ENCODE measurements at places on chromosomes 16 and 17.

DNA sequence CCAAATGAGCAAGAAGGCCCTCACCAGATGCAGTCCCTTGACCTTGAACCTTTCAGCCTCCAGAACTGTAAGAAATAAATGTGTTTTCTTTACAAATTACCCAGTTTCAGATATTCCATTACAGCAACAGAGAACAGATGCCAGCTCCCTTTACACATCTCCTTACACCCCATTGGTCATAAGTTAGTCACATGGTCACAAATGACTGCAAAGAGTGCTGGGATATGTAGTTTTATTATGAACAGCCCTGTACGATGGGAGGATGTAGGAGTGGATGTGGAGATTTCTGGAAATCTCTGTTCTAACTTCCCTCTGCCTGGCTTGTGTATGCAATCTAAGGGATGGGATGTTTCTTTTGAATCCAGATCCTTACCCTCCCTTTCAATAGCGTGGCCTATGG lies 13.3 kb upstream of the RPL38 start:
- no peak for DNase-seq

DNA sequence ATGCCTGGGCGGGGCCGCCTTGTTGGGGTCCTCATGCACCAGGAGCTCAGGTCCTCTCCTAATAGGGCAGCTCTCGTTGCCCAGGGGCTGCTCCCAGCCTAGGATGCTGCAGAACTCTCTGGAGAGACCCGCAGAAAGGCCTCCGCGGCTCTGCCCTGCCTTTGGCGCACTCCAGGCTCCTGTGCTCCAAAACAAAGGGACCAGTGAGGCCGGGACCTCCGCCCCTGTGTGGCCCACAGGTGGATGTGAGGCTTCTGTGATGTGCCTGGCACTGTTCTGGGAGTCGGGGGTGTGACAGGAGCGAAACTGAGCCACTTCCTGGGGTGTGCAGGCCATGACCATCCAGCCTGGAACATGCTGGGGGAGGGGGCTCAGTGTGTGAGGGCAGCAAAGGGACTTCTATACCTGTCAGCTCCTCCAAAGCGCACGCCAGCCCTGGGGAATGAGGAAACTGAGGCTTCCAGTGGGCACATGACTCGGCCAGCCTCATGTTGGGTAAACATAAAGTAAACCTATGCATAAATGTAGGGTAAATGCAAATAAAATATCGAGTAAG lies 153.2 kb downstream of the IRF8 start:
- DNase-seq, result no peak

GRCh38 chr16:29736764-29737163 lies 9.0 kb downstream of the C16orf54 start:
- no peak for DNase-seq

DNA sequence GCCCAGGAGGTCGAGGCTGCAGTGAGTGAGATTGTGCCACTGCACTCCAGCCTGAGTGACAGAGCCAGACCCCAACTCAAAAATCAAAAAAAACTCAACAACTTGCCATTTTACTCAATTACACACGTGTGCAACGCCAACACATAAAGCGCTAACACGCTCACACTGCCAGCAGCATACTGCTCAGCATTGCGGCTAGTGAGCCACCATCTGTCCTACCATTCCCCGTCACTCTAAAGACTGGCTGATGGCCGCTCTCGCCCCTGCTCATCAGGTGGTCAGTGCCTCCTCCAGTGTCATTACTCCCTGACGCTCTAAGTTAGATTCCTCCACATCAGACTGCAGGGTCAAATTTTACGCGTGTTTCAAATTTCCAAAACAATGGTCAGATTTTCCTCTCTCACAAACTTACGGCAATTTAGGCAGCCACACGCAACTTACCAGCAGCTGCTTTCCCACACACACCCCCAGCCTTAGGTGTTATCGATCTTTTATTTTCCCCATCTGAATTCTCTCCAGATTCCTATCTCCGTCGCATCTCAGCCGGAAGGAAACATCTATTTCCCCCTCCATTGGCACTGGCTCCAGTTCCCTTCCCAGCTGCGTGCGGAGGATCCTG lies 240.8 kb downstream of the C16orf95 start:
- no peak for DNase-seq

- no peak for DNase-seq
These were observed 404.2 kb upstream of the PMFBP1 start for GRCh38 chr16:72576189-72576588.

GRCh38 chr16:69620573-69620972 lies 54.8 kb downstream of the NFAT5 start:
- no peak for DNase-seq

DNA sequence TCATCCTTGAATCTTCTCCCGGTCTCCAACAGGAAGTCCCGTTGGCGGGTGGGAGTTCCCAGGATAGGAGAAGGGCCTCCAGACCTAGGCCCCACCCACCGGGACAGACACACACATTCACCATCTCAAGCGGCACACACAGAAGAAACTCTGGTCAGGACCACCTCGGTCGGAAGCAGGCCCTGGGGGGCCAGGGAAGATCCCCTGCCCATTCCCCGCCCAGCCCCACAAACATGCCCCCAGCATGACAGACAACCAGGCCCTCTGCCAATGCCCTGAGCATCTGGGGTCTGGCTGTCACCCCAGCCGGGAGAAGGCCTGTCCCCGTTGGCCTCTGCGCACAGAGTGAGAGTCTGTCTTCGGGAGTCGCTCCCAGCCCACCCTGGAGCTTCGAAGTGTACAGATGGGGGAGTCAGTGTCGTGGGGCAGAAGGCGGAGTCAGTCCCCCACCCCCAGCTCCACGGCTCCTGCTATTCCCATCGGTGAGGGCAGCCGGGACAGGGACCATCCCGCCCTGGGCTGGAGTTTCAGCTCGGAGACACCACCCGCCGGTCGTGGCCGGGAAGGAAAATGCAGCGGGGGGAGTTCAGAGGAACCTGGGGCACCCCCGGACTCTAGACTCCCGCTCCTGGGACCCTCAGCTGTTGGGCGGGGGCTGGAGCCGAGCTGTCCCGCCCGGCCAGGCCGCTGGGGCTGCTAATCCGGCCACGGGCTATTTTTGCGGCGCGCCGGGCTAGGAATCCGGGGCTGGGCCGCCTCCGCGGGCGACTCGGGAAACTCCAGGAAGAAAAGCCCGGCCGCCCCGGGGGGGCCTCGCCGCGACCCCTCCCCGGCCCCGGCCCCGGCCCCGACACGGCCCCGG lies 660 bp downstream of the RHBDF1 start:
- no peak for DNase-seq

GRCh38 chr17:34727601-34728000 lies 148.2 kb downstream of the TMEM132E start:
- DNase-seq, result no peak

DNA sequence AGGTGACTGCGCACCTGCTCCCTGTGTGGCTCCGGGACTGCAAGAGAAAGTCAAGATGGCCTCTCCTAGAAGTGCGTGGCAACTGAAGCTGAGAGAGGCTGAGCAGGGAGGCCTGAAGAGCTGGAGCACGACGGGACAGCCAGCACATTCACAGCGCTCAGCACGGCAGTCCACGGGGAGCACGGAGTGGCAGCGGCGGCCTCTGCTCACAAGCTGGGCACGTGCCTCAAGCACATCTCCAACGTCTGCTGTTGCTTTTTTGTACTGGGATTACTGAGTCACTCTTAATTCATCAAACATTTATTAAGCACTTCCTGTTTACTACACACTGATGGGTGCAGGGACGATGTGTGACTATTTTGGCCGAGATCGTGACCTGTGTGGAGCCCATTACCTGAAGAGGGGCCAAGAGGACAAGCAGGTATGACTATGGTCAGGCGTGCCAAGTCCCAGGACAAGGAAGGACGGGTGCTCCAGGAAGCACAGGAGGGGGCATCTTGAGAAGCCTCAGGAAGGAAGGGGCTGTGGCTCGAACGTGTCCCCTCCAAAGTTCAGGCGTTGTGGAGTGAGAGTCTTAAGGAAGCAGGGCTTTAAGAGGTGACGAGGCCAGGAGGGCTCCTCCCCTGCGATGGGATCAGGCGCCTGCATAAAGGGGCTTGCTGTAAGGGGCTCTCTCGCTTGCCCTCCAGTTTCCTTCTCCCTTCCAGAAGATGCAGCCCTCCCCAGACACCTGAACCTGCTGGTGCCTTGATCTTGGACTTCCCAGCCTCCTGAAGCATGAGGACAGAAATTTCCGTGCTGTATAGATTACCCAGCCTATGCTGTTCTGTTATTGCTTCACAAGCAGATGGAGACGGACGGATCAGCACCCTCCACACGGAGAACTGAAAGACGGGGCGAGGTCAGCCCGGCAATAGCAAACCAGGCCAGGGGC lies 105.8 kb downstream of the ADCY9 start:
- DNase-seq, result no peak

DNA sequence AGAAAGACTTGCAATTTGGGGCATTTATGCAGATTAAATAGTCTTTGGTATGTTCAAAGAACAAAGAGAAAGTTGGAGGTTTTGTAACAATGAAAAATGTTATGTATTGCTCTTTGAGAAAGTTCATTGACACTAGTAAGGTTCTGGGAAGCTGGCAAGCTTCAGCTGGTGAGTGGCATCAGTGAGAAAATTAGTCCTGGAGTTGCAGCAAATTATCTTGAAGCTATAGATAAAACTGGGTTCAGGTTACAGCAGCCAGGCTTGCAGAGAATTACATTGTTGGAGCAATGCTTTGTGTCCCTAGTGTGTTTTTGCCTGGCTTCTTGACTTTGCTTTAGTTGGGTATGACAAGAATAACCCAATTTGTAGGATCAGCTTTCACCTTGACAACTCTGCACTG lies 221.2 kb downstream of the CDH13 start:
- DNase-seq, result no peak

DNA sequence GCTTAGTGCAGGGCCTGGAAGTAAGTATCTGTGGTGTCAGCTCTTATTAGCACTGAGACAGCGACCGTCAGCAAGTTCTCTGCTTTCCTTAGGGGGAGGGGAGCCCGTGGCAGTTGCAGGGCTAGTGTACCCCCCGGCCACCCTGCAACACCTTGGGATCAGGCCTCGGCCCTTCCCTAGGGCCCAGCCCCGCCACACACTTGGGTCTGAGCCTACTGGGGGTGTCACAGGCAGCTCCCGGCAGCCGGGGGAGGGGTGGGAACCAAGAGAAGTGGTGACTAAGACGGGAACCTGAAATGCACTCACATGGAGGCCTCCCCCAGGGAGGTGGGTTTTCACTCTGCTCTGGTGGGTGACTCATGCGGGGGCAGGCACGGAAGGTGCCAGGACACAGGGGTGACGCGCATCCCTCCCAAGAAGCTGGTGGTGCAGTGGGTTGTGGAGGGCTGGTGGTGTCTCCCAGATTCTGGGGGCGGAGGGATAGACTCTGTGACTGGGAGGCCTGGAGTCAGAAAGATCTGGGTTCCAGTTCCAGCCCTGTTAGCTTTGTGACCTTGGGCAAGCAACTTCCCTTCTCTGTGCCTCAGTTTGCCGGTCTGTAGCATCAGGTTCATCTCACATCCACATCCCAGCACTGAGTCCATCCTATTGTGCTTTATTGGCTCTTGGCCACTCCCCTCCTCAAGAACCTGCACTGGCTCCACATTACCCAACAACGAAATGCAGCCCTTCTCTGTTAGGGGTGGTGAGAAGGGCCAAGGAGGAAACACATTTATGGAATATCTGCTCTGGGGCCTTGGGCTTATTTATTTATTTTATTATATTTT lies 44.5 kb downstream of the LAT start:
- DNase-seq, result peak; percentile 68

DNA sequence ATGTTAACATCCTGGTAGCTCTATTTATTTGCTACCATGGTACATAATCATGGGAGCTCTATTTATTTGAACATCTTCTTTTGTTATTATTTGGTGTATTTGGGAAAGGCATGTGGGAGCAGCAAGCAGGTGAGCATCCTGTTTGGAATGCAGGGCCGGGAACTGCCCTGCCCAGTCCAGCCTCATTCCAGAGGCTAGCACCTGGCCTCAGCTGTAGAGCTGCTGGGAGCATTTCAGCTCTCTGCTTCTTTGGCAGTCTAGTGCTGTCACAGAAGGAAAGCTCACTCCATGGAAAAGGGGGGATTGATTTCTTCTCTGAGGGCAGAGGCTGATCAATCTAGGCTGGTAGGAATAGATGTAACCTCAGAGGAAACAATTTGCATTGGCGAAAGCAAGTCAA lies 112.5 kb downstream of the WWOX start:
- DNase-seq, result no peak

- DNase-seq, result no peak
These were observed 23.2 kb downstream of the ZNF213 start for GRCh38 chr16:3158026-3158509.

DNA sequence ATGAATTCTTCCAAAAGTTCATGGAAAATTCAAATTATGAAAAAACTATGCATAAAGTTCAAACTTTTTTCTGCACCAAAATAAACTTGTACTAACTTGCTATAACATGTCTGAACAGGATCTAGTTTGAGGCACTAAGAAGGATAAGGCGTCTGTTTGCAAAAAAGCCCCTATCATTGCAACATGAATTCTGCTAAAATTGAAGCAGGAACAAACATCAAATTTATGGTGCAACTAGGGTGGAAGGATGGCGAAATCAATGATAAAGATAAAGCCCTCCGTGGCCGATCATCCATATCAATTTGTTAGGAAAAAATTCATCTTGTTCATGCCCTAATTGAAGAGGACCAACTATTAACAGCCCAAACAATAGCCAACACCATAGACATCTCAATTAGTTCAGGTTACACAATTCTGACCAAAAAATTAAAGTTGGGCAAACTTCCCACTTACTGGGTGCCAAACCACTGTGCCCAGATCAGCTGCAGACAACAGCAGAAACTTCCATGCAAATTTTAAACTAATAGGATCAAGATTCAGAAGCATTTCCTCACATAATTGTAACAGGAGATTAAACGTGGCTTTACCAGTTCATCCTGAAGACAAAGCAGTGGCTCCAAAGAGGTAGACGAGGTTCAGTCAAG lies 12.9 kb downstream of the IL21R start:
- no peak for DNase-seq

DNA sequence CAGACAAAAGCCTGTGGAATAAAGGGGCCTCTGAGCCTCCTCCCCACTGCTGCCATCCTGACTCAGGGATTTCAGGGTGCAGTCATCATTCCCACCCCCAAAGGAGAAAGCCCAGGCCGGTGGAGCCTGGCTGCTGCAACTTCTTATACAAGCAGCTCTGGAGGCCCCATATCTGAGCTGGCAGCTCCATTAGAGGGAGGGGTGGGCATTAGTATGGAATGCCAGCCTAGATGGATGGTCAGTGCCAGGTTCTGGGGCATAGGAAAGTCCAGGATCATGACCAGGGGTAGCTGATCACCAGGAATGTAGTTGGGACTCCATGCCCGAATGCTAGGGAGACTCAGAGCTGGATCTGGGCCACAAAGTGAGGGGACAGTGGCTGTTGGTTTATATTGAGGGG lies 581.0 kb downstream of the KCNJ18 start:
- DNase-seq, result no peak
